ENCODE measurements at places on chromosomes 16 and 17. TPM values are rescaled to one million over a fixed set of nuclear protein-coding genes. Genes with fewer than 3 reads are reported as not detected.

The AGRP gene
- not detected for total RNA-seq

The PRCD gene
- 3.7 TPM for total RNA-seq

The ITGAD gene
- total RNA-seq = not detected

The TMIGD1 gene
- 0.68 TPM for total RNA-seq

The CCL8 gene
- not detected for total RNA-seq

The SMIM36 gene
- not detected for total RNA-seq

The CDR2L gene
- total RNA-seq = 3.5 TPM

The KRTAP2-2 gene
- not detected for total RNA-seq

The DERL2 gene
- 33.9 TPM for total RNA-seq

The FOXN1 gene
- total RNA-seq = not detected

The ADORA2B gene
- 0.25 TPM for total RNA-seq

The CDK12 gene
- total RNA-seq = 20.9 TPM

The EME1 gene
- not detected for total RNA-seq

The CPHXL2 gene
- not detected for total RNA-seq

The GP2 gene
- not detected for total RNA-seq

The NUP85 gene
- total RNA-seq = 27.7 TPM

The C1QTNF8 gene
- total RNA-seq = not detected

The CCL2 gene
- 5.8 TPM for total RNA-seq

The ASGR2 gene
- total RNA-seq = not detected

The TMEM88 gene
- total RNA-seq = 56.8 TPM

The ATP2A1 gene
- total RNA-seq = 818 TPM

The G6PC1 gene
- 0.36 TPM for total RNA-seq

The C17orf107 gene
- total RNA-seq = not detected

The LPO gene
- total RNA-seq = not detected
